ENCODE measurements at places on chromosomes 1 and 21.

DNA sequence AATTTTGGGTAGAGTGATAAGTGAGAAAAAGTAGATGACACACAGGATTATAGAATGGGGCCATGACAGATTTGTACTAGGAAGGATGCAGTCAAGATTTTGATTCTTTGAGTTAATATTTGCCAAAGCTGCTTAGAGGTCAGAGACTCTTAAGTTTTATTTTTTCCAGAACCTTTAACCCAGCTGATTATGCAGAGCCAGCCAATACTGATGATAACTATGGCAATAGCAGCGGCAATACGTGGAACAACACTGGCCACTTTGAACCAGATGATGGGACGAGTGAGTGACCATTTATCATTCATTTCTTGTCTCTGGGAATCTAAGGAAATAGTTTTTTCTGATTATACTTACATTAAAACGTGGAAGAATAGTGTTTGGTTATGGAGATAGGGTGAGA, 16.1 kb downstream of the UBAP2L start:
- DNase-seq: no peak

DNA sequence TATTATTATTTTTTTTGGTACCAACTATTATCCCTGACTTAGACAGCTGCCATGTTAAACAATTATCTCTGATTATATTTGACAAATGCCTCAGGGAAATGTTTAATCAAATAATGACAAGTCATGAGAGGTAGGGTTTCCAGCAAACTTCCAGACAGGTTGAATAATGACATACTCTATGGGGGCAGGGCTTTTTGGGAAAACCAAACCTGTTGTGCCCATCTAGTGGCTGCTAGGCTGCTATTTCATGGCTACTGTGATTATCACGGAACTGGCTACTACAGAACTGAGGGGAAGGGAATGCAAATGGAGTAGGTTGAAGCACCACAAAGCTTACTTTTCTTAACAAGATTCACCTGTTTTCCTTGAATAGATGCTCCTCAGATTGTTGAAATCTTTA, 77.6 kb downstream of the DUSP10 start:
- DNase-seq: no peak

GRCh38 chr1:235790123-235790522, 76.6 kb downstream of the LYST start:
- no peak for DNase-seq

DNA sequence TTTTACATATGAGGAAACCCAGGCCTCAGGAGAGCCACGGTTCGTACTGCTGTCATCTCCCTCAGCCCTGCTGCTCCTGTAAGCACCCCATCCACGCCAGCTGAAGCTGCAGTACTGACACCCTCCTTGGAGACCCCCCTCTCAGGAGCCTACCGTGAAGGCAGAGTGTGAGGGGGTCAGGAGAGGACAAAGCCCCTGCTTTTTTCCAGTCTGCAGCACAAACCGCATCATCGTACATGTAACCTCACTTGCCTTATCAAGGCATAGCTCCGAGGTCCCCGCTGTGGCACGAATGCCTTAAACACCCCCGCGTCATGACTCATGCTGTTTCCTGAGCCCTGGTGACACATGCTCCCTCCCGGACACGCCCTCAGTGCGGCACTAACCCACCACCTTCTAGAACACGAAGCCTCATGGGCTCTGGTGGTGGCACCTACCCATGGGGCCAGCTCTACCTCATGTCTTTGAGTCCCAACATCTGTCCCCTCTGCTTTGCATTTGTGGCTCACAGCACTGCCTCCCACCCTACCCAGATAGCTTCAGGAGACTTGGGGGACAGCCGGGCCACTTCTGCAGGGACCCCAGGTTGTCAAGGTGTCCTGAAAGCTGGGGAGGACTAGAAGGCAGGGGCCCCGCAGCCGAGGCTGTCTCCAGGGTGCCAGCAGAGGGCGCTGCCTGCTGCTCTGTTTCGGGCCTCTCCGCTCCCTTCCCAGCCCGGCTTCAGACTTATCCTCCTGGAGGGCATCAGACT, 4.9 kb downstream of the SH3BGRL3 start:
- DNase-seq: peak; percentile 91

- DNase-seq: no peak
Observed at GRCh38 chr1:216075339-216075738, 347.9 kb downstream of the USH2A start.

GRCh38 chr1:231266811-231267322, 25.9 kb downstream of the GNPAT start:
- DNase-seq: no peak

DNA sequence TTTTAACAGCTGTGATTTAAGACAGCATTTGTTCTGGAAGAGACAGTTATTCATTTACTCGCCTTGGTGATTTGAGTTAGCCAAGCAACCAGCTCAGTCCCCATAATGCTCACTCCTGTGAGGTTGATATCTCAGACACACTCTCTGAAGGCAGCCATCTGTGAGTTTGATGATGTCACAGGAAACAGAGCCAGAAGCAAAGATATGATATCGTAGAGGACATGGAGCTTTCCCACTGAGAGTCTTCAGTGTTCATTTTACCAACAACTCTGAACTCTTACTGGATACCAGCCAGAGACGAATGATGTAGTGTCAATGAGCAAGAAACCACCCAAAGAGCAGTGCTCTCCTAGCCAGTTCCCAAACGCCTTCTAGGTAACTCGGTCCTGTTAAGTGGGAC, 219.4 kb downstream of the SLC35F3 start:
- DNase-seq: no peak

DNA sequence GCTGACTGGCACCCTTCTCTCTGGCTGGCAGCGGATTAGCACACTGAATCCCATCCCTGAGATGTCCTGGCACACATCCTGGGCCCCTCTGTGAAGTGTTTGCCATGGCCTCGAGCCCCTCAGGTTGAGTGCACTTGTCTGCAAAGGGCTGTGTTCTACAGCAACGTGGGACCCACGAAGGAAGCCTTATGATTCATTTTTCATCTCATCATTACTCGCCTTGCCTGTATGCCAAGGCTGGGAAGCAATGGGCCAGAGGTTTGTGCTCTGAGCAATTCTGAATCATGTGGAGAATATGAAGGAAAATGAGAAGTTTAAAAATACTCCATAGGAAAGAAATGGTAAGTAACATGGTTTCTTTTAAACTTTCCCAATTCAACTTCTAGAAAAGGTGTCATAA, 124.8 kb upstream of the LMO4 start:
- peak; percentile 27 for DNase-seq

- no peak for DNase-seq
Observed at GRCh38 chr1:31335007-31335406, 37.9 kb downstream of the FABP3 start.

Measured in left cardiac atrium (tissue), 4 donors.